ENCODE measurements at places on chromosomes 1 and 21. TPM values are rescaled to one million over a fixed set of nuclear protein-coding genes. Genes with fewer than 3 reads are reported as not detected.

Gene VAMP3
- total RNA-seq, result 86.4 TPM

Gene RNU1-4
- total RNA-seq, result under 0.01 TPM

Gene REN
- total RNA-seq, result 0.13 TPM

Gene LRRC3
- total RNA-seq, result 2.9 TPM

Gene SERPINC1
- total RNA-seq, result not detected

Gene GNAT2
- 0.16 TPM for total RNA-seq

Gene KISS1
- total RNA-seq, result 2.3 TPM

Gene MSH4
- not detected for total RNA-seq

Gene OR2G6
- total RNA-seq, result not detected

Gene COL11A1
- 1.8 TPM for total RNA-seq

Gene CLIC6
- under 0.01 TPM for total RNA-seq

Gene LCE1B
- not detected for total RNA-seq

Gene NBPF4
- not detected for total RNA-seq

Gene TDRD5
- total RNA-seq, result not detected

Gene CASZ1
- 2.9 TPM for total RNA-seq

Gene SLC26A9
- total RNA-seq, result not detected

Gene SPRR4
- not detected for total RNA-seq

Gene SLC27A3
- 24.0 TPM for total RNA-seq

Gene ATAD3C
- total RNA-seq, result 1.6 TPM

Gene AADACL4
- not detected for total RNA-seq

Gene TGFB2
- 94.8 TPM for total RNA-seq

Gene RXRG
- total RNA-seq, result not detected

Gene CORT
- total RNA-seq, result 0.98 TPM

Gene PDC
- not detected for total RNA-seq

Gene EFCAB14
- total RNA-seq, result 55.8 TPM

Gene ALX3
- not detected for total RNA-seq

Gene PPIAL4G
- total RNA-seq, result not detected

Gene OLIG2
- not detected for total RNA-seq

Gene ETV3L
- not detected for total RNA-seq

Gene CD48
- total RNA-seq, result not detected

Gene GPR61
- not detected for total RNA-seq

Gene HECTD3
- total RNA-seq, result 34.4 TPM

Gene GNG4
- total RNA-seq, result 0.51 TPM

Gene SLAMF1
- total RNA-seq, result not detected

Gene FLG2
- not detected for total RNA-seq

Gene MRPL20
- 174 TPM for total RNA-seq

Gene PSMG1
- 33.2 TPM for total RNA-seq

Gene MASP2
- total RNA-seq, result not detected

Gene IRF2BP2
- 75.6 TPM for total RNA-seq

Gene APOBEC4
- total RNA-seq, result not detected

Gene SPATA21
- not detected for total RNA-seq

Gene S100A11
- total RNA-seq, result 597 TPM

Gene G0S2
- total RNA-seq, result 5.1 TPM

Gene E2F2
- 0.51 TPM for total RNA-seq

Gene OR10Z1
- not detected for total RNA-seq

Gene TMEM200B
- 8.8 TPM for total RNA-seq

Gene DNAJC16
- 12.7 TPM for total RNA-seq

Gene HSPA6
- 0.33 TPM for total RNA-seq

Gene PDZK1
- total RNA-seq, result 11.3 TPM

Gene SRSF11
- 49.5 TPM for total RNA-seq

Gene AMY2A
- total RNA-seq, result not detected

Gene ACP6
- total RNA-seq, result 7.8 TPM

Gene TNFRSF8
- total RNA-seq, result 0.16 TPM

Gene ABCA4
- under 0.01 TPM for total RNA-seq

Gene PLD5
- not detected for total RNA-seq
